ENCODE measurements at places on chromosomes 12 and 14.

DNA sequence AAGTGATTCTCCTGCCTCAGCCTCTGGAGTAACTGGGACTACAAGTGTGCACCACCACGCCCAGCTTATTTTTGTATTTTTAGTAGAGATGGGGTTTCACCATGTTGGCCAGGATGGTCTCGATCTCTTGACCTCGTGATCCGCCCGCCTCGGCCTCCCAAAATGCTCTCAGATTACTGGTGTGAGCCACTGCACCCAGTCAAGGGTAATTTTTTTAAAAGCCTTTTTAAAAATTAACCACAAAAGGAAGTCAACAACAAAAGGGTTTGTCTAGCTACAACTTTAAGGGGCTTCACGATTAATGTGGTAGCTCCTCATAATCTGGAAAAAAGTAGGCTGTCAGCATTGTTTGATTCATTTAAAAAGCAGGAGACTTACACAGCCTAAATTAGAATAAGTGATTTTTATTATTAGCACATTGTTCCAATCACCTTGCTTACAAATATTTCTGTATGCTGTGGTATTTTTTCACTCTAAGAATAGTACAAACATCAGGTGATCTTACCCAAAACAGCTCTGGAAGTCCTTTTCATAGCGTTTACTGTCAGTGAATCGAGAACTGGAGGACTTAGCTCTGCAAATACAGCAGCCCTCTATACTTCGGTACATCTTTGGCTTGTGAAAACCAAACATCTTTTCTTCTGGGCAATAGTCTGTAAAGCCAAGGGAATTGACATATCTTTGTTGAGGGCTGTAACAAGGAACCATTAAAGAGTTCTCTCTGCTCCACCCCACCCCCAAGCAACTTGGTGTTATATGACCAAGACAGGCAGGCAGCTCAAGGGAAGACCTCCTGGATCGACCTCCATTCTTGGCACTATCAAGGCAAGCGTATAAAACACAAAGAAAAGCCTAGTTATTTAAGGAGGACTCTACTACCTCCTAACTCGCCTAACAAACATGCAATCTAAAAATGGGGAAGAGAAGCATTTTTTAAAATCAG, 28.1 kb downstream of the SINHCAF start:
- DNase-seq: no peak

DNA sequence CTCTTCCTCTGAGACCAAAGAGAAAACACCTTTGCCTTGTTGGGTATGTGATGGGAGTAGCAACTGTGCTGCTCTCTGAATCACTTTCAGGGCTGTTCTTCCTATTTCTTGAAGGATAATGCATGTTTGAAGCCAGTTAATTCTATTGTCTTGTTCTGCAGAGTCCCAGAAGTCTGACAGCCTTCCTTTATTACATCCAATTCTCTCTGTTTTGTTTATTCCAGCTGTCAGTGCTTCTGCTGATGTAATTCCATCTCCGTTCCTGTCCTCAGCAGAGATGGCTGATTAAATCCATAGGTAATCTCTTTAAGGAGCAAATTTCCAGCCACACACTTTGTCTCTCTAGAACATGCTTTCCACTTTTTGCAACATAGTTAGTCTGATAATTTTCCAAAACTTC, 59.7 kb downstream of the MGAT4C start:
- no peak for DNase-seq

- DNase-seq: no peak
Observed at GRCh38 chr12:128652136-128652751, 171.5 kb downstream of the SLC15A4 start.

DNA sequence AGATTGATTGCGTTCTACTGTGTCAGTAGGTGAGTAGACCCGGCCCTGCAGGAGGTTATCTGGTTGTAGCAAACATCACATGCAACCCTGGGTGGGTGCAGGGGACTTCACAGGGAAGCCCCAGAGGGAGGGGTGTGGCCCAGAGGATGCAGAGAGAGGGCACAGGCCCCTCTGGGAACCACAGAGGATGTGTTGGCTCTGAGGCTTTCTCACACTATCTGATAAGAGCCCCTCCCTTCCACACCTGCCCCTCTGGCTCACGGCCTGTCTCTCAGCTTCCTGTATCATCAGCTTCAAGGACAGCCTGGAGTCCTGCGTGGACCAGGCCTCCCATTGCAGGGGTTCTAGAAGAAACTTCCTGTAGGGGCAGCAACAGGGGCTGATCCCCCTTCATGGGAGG, 101.9 kb downstream of the RIN3 start:
- no peak for DNase-seq

GRCh38 chr12:70661466-70662161, 24.4 kb upstream of the PTPRB start:
- peak; percentile 36 for DNase-seq

GRCh38 chr14:68630611-68631393, 162.1 kb downstream of the ZFP36L1 start:
- no peak for DNase-seq

DNA sequence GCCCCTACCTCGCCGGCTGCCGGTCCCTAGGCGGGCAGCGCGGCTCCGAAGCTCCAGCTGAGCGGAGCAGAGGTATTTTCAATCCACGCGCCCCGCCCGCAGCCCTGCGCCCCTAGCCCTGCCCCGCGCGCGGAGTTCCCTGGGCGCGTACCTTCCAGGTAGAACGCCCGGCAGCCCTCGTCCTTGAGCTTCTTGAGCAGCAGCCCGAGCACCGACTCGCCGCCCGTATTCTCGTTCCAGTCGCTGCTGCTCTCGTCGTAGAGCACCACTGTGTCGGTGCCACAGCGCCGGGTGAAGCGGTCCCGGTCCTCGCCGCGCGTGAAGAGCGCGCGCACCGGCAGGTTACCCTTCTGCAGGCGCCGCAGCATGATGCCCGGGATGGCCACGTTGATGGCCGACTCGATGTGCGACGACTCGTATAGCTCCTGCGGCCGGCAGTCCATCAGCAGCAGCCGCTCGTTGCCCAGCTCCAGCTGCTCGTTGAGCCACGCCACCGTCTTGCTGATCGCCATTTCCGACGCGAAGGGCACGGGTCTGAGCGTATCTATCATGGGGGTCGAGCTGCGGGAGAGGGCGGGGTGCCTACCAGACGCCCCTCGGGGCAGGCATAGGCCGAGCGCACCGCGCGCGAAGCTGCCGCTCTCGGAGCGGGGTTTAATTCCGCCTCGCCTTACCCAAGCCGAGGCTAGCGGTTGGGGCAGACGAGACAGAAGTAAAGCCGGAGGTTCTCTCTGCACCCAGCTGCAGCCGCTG, 636 bp downstream of the DUSP6 start:
- DNase-seq: peak; percentile 81

- peak; percentile 33 for DNase-seq
Observed at GRCh38 chr14:99821519-99822508, 28.6 kb downstream of the EML1 start.

DNA sequence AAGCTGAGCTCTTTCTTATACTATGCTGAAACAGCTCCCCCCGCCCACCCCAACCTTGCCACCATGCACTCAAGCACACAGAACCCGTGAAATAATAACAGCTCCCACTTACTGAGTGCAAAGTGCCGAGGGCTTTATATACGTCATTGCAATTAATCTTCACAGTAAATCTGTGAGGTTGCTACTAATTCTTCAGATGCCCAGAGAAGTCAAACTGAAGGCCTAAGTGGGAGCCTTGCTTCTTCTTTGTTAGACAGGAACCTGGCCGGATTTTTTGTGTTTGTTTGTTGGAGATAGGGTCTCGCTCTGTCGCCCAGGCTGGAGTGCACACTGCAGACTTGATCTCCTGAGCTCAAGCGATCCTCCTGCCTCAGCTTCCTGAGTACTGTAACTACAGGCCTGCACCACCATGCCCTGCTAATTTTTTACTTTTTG, 34.0 kb downstream of the VCPKMT start:
- DNase-seq: no peak

DNA sequence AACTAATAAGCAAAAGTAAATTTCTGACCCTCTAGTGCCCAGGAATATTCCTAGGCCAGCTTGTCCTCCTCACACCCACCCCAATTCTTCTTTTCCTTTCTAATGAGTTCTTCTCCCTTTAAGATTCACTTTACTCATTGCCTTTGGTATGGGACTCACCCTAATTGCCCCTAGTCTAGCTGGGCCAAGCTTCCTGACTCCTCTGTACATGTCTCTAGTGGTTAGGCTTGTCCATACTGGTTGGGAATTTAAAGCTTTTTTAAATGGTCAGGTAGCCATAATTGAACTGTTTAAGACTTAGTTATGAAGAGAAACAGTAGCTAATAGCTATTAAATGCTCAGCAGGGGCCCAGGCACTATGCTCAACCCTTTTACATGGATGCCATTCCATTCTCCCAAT, 248.2 kb downstream of the C12orf42 start:
- peak; percentile 55 for DNase-seq

DNA sequence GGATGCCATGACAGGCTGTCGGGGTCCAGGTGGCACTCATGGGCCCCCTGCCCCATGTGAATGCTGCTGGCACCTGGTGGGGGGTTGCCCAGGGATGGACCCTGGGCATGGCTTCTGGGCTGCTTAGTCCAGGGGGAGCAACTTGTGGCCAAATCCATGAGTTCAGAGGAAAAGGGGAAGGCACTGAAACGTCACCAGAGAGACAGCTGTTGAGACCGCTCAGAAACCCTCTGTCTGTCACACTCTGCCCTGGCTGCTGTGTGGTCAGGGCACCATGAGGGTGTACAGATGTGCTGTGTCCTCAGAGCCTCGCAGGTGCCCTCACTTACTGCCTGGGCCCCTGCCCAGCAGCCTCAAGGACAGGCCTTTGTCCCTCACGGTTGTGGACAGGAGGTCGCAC, 9.4 kb downstream of the CLBA1 start:
- no peak for DNase-seq

DNA sequence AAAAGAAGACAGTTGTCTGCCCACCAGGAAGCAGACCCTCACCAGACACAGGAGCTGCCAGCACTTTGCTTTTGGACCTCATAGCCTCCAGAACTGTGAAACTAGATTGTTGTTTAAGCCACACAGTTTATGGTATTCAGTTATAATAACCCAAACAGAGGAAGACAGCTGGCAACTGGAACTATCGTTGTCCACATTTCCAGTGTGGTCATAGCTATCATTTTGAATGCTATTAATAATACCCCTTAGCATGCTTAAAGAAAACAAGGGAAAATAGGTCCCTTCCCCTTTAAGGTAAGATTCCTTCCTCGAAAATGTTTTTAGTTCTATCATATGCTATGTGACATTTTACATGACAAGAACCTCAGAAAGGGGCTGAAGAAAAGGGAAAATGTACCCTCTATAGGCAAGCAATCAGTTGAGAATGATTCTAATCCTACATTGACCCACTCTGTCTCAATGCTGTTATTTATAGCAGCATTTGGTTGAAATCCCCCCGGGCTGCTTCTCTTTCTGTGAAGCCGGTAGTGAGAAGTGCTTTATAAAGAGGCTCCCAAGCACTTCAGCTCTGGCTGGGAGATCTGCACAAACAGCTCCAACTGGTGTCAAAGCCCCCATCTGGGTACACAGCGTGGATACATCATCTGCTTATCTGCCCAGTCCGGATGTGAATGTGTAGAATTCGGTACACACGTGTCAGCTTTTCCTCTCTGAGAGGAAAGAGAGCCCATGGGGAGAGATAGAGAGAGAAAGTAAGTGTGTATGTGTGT, 221.2 kb upstream of the FLRT2 start:
- no peak for DNase-seq

- DNase-seq: no peak
Observed at GRCh38 chr12:131550121-131550520, 160.8 kb upstream of the SFSWAP start.

DNA sequence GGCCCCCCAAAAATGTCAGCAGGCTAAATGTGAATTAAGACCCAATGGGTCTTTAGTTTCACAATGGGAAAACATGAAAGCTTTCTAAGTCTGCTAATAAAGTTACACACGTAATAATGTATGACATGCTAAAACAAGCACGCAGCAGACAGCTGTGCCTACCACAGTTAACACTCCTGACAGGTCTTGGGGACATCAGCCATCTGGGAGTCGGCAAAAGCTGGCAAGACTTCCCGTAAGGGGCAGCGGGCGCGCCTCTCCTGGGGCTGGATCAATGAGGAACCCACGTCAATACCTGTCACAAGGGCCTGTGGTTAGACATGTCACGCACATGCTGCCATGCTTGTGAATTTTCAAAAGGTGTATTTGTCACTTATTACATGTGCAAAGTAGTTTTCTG, 45.0 kb downstream of the ACTN1 start:
- no peak for DNase-seq

DNA sequence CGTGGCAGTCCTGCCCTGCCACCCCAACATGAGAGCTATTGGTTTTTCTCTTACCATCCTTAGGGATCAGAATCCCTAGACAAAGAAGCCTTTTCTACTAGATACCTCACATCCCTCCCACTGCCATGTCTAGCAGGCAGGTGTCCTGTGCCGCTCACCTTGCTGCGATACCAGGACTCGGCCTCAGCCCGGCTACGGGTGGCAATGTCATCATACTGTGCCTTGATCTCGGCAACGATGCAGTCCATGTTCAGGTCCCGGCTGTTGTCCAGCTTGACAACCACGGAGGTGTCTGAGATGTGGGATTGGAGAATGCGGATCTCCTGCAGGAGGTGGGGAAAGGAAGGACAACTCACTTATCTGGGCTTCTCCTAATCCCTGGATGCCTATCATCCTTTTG, 4.5 kb downstream of the KRT83 start:
- no peak for DNase-seq

DNA sequence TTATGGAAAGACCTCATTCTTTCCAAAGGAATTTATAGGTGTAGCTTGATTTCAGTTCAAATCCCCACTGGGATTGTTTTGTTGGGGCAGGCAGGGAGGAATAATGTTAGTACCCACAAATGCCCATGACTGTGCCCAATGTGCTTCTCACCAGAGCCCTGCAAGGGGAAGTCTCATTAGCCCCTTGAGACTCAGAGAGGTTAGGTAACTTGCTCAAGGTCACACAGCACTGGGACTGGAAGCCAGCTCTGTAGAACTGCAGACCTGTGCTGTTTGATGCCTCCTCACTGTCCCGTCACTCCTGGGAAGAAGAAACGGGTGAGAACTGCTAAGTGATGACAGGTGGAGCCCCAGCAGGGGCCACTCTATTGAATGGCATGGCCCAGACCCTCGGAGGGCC, 8.9 kb downstream of the ANKRD9 start:
- DNase-seq: no peak

DNA sequence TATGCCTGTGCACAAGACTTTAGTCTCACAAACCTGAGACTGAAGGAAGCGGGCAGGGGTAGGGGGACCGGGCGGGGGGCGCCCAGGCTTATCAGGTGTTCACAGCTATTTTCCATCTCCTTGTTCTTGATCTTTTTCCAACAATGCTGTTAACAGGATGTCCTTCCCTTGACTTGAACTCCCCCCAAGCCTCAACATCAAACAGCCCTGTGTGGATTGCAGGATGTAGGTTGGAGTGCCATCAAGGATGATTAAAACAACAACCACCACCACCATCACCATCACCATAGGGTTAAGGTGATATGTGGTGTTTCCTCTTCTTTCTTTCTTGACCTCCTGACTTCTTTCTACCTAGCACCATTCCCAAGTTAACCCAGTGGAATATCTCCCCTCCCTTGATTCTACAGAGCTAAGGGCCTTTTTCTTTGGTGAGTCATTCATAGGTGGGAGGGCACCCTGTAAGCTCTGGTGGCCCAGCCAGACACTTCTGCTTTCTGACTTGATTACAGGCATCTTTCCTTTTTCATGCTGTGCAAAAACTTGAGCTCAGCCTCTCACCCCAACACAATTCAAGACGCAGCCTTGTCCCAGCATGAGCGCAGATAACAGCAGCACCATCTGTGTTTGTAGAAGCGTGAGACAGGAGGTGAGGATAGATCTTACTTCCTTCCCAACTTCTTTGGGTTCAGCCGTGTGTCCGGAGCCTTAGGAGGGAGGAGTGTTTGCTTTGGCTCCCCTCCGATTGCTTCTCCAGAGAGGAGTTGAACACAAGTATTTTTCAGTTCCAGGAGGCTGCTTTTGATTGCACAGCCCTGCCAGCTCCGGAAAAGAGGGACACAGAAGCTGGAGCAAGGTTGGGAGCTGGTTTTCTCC, 26.8 kb downstream of the FLVCR2 start:
- no peak for DNase-seq

GRCh38 chr14:65156568-65157366, 54.5 kb upstream of the MAX start:
- DNase-seq: no peak

Data from DMS53 (cell line).